Stimulated activated effector memory CD8-positive, alpha-beta T cell treated with anti-CD3 and anti-CD28 coated beads, Interleukin-12 subunit alpha, Interleukin-12 subunit beta, amount 100 ng/mL, for 72 hours (primary cell): ENCODE measurements at places on chromosomes 7 and 10.
A peak's percentile ranks its signal among the peaks of the same experiment; 100 is the strongest.

- DNase-seq: no peak
These were observed 41.9 kb upstream of the NXPH1 start for GRCh38 chr7:8391353-8392062.

GRCh38 chr10:110893559-110894179 is 21.9 kb downstream of the PDCD4 start:
- no peak for DNase-seq

DNA sequence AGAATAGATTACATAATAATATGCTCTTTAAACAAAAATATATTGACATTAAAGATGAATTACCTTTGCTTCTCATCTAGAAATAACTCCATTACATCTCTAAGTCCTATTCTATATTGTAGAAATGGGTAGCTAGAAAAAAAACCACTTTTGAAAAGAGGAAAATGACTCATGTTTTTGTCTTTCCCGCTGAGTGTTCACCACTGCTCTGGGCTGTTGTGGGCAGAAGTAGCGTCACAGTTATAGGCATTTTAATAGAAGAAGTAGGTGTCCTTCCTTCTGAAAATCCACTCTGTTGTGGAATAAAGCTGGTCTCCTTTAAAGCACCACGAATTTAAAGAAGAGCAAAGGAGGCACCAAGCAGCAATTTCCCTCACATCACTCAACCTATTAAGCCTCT is 117.6 kb upstream of the NFE2L3 start:
- DNase-seq: no peak

GRCh38 chr10:1316121-1316808 is 260.1 kb downstream of the WDR37 start:
- DNase-seq: no peak

DNA sequence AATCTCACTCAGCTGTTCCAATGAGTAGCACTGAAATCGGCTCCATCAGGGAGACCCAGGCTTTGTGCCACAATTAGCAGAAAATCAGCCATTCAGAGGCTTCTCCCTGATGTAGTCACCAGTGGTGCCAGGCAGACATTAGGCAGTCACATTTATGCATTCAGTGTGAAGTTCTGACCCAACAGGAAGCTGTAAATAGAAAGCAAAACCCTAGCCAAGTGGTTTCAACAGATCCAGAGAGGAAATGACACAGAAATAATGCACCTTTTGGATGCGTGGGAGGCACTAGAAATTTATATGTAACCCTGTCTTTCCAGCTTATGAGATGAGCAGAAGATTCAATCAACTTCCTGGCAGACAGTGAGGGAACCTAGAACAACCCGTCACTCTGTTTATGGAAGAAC is 186.4 kb downstream of the PDE1C start:
- DNase-seq: no peak

DNA sequence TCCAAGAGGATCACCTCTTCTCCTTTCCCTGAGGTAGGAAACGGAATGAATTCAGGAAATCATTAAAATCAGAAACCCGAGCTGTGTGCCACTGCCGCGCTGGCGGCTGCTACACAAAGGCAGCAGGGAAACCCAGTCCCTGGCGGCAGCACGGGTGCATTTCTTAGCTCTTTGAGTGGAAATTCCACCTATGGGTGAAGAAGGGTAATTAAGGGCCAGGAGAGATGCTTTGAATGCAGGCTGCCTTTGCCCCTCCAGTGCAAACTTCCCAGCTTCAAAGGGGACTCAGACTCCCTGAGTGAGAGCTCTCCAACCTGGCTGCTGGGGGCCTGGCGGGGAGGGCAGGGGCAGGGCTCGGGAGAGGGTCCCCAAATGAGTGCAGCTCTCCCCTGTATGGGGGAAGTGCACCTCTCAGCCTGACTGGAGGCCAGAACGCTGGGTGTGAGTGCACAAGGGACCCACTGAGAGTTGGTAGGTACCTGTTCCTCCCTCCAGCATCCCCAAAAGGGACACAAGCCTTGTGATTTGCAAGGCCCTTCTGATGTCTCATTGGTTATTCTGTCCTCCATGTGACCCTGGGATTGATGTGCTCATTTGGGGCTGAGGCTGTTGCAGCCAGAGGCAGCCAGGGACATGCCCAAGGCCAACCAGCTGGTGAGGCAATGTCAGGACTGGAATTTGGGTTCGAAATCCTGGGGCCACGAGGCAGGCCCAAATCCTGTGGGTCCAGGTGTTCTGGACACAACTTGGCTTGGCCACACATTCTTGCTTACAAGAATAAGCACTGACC is 16.3 kb upstream of the ZMIZ1 start:
- DNase-seq: no peak

GRCh38 chr10:79247373-79248137 is 99.7 kb upstream of the PPIF start:
- peak; percentile 54 for DNase-seq
